ENCODE measurements at places on chromosomes 1 and 21. TPM values are rescaled to one million over a fixed set of nuclear protein-coding genes. Genes with fewer than 3 reads are reported as not detected.

- H3K4me3 ChIP-seq = no peak overlapping the region
- no peak overlapping the region for H3K27ac ChIP-seq
- no peaks in the 10 kb centered on the region for H3K4me1 ChIP-seq
Measured at GRCh38 chr1:76209238-76209637, 134.7 kb downstream of the ST6GALNAC3 start.

DNA sequence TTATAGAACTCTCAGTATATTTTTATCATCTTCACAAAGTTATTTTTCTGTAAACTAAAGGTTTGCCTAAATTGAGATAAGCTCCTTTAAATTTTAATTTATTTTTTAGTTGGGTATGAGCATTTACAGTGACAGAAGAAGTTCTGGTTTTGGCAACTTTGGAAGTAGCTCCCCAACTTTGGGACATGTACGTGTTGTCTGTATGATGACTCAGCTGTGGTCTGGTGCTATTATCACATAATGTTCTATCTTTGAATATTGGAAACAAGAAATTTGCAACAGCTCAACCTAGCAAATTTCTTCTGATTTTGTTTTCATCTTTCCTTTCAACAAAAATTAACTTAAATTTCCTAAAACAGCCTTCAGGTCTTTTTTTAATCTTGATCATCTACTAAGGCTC lies 46.6 kb upstream of the C1orf105 start:
- no peaks in the 10 kb centered on the region for H3K36me3 ChIP-seq
- H3K27ac ChIP-seq = no peak overlapping the region
- DNase-seq = no peak
- H3K4me3 ChIP-seq = no peak overlapping the region
- no peaks in the 10 kb centered on the region for H3K4me1 ChIP-seq
- no peaks in the 10 kb centered on the region for H3K27me3 ChIP-seq

DNA sequence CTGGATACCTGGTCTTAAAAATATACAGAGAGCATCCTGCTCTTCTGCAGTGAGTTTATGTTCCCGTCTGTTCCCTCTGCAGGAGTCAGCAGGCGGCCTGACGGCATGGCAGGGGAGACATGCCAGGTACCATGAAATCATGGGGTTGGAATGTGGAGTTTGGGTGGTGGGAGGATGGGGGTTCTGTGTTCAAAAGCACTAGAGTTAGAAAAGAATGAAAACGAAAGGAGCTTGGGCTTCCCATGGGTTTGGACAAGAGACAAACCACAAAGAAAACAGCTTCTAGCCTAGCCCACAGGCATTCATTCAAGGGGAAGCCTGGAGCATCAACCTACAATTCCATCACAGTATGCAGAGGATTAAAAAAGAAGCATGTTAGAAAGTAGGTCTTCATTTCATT lies 59.9 kb downstream of the WARS2 start:
- no peak for DNase-seq
- H3K36me3 ChIP-seq = no peaks in the 10 kb centered on the region

GRCh38 chr1:156707417-156708217 lies 2.2 kb upstream of the CRABP2 start:
- H3K4me3 ChIP-seq = no peak overlapping the region
- H3K4me1 ChIP-seq = peaks cover 27% of the 10 kb centered on the region
- no peaks in the 10 kb centered on the region for H3K36me3 ChIP-seq
- H3K27me3 ChIP-seq = peaks cover 3% of the 10 kb centered on the region
- H3K27ac ChIP-seq = no peak overlapping the region

DNA sequence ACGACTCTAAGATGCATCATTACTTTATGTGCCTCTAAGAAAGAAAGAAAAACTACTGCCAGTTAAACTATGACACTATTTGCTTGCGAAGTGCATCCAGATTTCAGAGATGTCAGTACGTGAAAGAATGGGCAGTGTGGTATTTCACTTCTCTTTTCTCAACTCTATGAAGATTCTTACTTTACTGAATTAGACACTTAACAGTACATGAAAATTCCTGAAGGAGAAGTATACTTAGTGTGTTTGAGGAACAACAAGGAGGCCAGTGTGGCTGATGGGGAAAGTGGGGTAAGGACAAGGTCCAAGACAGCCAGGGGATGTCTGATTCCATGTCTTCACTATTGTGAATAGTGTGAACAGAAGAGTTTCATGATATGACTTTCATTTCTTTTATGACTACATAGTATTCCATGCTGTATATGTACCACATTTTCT lies 53.9 kb upstream of the HSD17B7 start:
- H3K4me1 ChIP-seq = no peaks in the 10 kb centered on the region
- H3K27me3 ChIP-seq = no peaks in the 10 kb centered on the region
- H3K4me3 ChIP-seq = no peak overlapping the region
- DNase-seq = no peak
- H3K27ac ChIP-seq = no peak overlapping the region
- H3K36me3 ChIP-seq = no peaks in the 10 kb centered on the region

DNA sequence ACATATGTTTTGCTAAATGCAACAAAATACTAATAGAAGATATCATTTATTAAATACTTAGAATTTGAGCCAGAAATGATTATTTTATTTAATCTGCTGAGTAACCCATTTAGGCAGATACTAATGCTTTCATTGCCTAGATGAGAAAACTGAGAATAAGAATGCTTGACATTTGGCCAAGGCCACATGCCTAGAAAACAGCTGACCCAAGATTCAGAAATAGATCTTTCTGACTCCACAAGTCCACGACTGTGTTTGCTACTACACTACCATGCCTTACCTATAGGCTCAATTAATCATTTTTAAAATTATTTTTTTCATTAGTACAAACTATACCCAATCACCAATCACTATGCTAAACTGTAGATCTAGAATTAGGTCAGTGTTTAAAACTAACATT lies 129.7 kb downstream of the ATP1B1 start:
- H3K4me1 ChIP-seq = no peaks in the 10 kb centered on the region
- no peaks in the 10 kb centered on the region for H3K27me3 ChIP-seq
- H3K27ac ChIP-seq = no peak overlapping the region

DNA sequence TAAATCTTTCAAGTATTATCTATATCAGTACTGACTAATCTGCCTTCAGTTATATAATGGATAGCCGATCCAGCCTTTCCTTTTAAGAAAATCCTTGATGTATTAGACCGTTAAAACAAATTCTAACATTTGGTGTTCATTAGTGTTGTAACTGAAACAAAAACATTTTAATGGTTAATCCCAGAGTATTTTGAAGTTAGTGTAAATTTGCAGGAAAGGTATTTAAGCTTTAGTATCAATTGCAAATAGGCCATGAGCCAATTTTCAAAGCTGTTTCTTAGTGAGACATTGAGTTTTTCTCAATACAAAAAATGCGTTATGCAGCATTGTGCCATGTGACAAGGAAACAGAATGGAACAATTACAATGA lies 29.6 kb downstream of the DISP1 start:
- no peak overlapping the region for H3K27ac ChIP-seq
- no peaks in the 10 kb centered on the region for H3K4me1 ChIP-seq
- DNase-seq = no peak
- H3K27me3 ChIP-seq = no peaks in the 10 kb centered on the region
- H3K4me3 ChIP-seq = no peak overlapping the region

GRCh38 chr1:41648230-41648629 lies 163.7 kb upstream of the EDN2 start:
- no peaks in the 10 kb centered on the region for H3K27me3 ChIP-seq
- peaks cover 3% of the 10 kb centered on the region for H3K4me1 ChIP-seq
- no peak for DNase-seq

GRCh38 chr21:39327727-39328126 lies 14.3 kb upstream of the BRWD1 start:
- no peak overlapping the region for H3K27ac ChIP-seq
- no peak for DNase-seq
- no peaks in the 10 kb centered on the region for H3K27me3 ChIP-seq
- no peak overlapping the region for H3K4me3 ChIP-seq

- DNase-seq = no peak
- no peaks in the 10 kb centered on the region for H3K27me3 ChIP-seq
- no peak overlapping the region for H3K4me3 ChIP-seq
- H3K36me3 ChIP-seq = no peaks in the 10 kb centered on the region
Measured at GRCh38 chr1:215872658-215873057, 305.6 kb downstream of the KCTD3 start.

- no peak for DNase-seq
- no peaks in the 10 kb centered on the region for H3K4me1 ChIP-seq
- H3K27ac ChIP-seq = no peak overlapping the region
- no peaks in the 10 kb centered on the region for H3K27me3 ChIP-seq
Measured at GRCh38 chr1:103948526-103948925, 198.8 kb downstream of the AMY1C start.

GRCh38 chr21:27424601-27425000 lies 457.7 kb upstream of the ADAMTS5 start:
- no peaks in the 10 kb centered on the region for H3K4me1 ChIP-seq
- DNase-seq = no peak
- no peak overlapping the region for H3K4me3 ChIP-seq
- H3K27me3 ChIP-seq = no peaks in the 10 kb centered on the region

DNA sequence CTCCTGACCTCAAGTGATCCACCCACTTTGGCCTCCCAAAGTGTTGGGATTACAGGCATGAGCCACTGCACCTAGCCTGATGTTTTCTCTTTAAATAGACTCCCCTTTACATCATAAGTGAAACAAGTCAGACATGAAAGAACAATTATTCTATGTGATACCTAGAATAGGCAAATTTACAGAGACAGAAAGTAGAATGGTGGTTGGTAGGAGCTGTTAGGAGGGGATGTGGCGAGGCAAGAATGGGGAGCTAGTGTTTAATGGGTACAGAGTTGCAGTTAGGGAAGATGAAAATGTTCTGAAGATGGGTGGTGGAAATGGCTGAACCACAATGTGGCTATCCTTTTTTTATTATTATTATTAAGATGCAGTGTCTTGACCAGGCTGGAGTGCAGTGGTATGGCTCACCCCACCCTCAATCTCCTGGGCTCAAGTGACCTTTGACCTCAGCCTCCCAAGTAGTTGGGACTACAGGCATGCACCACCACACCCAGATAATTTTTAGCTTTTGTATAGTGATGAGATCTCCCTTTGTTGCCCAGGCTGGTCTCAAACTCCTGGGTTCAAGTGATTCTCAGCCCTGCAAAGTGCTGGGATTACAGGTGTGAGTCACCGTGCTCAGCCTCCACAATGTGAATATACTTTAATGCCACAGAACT lies 28.4 kb downstream of the ELF3 start:
- H3K36me3 ChIP-seq = no peaks in the 10 kb centered on the region
- no peak overlapping the region for H3K4me3 ChIP-seq
- no peak for DNase-seq
- no peak overlapping the region for H3K27ac ChIP-seq
- H3K4me1 ChIP-seq = no peaks in the 10 kb centered on the region

DNA sequence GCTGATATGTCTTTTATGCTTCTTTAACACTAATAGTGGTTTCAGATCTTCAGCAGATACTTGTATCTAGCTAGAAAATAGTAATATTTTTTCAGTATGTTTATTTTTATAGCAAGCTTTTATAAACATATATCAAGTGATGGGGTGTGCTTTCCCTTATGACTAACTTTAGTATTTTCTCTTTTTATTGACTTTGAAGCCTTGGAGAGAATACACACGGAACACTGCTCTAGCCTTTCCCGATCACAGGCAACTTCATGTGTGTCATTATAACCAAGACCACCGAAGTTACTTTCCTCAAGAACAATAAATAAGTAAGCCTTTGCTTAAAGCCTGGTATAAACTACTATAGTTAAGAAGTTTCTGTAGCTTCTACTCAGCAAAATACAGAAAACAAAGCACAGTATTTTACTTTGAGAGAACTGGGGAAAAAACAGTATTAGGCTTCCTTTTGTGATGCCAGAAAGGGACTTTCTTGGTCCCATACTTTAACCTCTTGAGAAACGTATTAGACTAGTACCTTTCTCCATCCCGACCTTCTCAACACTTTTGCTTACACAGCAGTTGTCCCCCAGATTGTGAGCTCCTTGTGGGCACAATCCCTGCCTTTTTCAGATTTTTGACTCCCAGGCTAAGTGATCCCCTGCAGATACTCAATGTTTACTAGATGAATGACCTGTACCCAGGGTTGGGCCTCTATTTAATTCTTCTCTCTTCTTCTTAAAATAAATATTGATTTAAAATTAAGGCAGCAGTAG lies 3.3 kb downstream of the ADSS2 start:
- no peak overlapping the region for H3K27ac ChIP-seq
- H3K4me3 ChIP-seq = no peak overlapping the region
- H3K4me1 ChIP-seq = peaks cover 36% of the 10 kb centered on the region
- no peaks in the 10 kb centered on the region for H3K36me3 ChIP-seq

- H3K4me1 ChIP-seq = no peaks in the 10 kb centered on the region
- no peaks in the 10 kb centered on the region for H3K36me3 ChIP-seq
- no peaks in the 10 kb centered on the region for H3K27me3 ChIP-seq
- no peak overlapping the region for H3K27ac ChIP-seq
- no peak overlapping the region for H3K4me3 ChIP-seq
Measured at GRCh38 chr1:99731384-99731783, 35.1 kb downstream of the FRRS1 start.

DNA sequence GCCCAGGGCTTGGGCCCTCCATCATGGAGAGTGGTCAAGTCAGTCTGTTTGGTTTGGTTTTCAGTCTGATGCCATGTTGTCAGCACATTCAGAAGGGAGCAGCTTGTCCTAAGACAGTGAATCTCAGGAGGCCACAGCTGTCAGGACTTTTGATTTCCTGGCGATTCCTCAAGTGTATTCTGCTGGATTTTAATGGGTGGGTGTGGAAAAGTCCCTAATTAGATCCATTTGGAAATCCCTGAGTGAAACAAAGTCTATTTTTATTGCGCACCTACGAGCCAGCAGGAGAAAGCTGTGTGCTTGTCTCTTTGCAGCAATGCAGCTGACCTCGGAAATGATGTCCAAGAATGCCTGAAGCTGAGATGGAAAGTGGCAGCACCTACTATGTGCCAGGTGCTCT lies 21.6 kb upstream of the FHAD1 start:
- no peaks in the 10 kb centered on the region for H3K4me1 ChIP-seq
- no peaks in the 10 kb centered on the region for H3K27me3 ChIP-seq
- H3K4me3 ChIP-seq = no peak overlapping the region
- no peak for DNase-seq

- H3K36me3 ChIP-seq = no peaks in the 10 kb centered on the region
- no peak overlapping the region for H3K4me3 ChIP-seq
- no peak for DNase-seq
- no peaks in the 10 kb centered on the region for H3K4me1 ChIP-seq
Measured at GRCh38 chr1:230375147-230375546, 51.0 kb downstream of the PGBD5 start.

DNA sequence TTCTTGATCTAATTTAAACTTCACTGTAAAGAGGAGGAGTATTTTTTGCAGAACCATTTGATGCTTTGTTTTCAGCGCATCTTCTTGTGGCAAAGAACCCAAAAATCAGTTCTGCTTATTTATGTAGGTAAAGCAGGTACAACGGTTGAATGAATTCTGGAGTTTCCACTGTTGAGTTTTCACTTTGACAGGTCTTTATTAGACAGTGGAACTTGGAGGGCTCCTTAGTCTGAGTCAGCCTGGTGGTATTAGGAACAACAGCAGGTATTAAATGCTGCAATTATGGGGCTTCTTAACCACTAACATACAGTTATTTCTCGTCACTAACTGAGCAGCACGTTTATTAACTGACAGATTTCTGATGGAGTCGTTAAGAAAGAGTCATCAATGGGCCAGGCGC lies 1.2 kb downstream of the LRIG2 start:
- H3K27me3 ChIP-seq = no peaks in the 10 kb centered on the region
- peak overlapping the region; percentile 82 for H3K27ac ChIP-seq
- peak overlapping the region; percentile 83 for H3K4me3 ChIP-seq
- H3K4me1 ChIP-seq = peaks cover 18% of the 10 kb centered on the region
- peaks cover 4% of the 10 kb centered on the region for H3K36me3 ChIP-seq
- DNase-seq = no peak

Gene PPP2R5A
- total RNA-seq = 51.0 TPM

Gene OR2M3
- total RNA-seq = not detected

Gene INAVA
- total RNA-seq = not detected

Gene OR6N1
- 0.37 TPM for total RNA-seq

Gene RUNX3
- 129 TPM for total RNA-seq

Gene F13B
- not detected for total RNA-seq

All from naive thymus-derived CD4-positive, alpha-beta T cell (primary cell).